ENCODE measurements at places on chromosomes 1 and 21. TPM values are rescaled to one million over a fixed set of nuclear protein-coding genes. Genes with fewer than 3 reads are reported as not detected.

Gene SLAMF7
- 0.49 TPM for total RNA-seq

Gene SLC66A1
- 11.7 TPM for total RNA-seq

Gene CGN
- 0.98 TPM for total RNA-seq

Gene PAQR7
- total RNA-seq: 5.3 TPM

Gene HES3
- not detected for total RNA-seq

Gene OR2M3
- total RNA-seq: not detected

Gene S100A16
- total RNA-seq: 84.5 TPM

Gene DENND2C
- 3.1 TPM for total RNA-seq
